ENCODE measurements at places on chromosomes 11 and 22. TPM values are rescaled to one million over a fixed set of nuclear protein-coding genes. Genes with fewer than 3 reads are reported as not detected.

Gene OR5A1
- not detected for total RNA-seq

Gene CLP1
- 9.7 TPM for total RNA-seq

Gene SULT4A1
- total RNA-seq = 0.89 TPM

Gene LRRN4CL
- total RNA-seq = 12.7 TPM

Gene ANO1
- 6.8 TPM for total RNA-seq

Gene OR56A1
- total RNA-seq = not detected
